Stimulated activated CD8-positive, alpha-beta memory T cell treated with anti-CD3 and anti-CD28 coated beads, Interleukin-2, amount 100 ng/mL, for 1 hour (primary cell): ENCODE measurements at places on chromosomes 5 and 9.

- DNase-seq, result no peak
Measured at GRCh38 chr9:32986971-32987370, 14.5 kb downstream of the APTX start.

- DNase-seq, result no peak
Measured at GRCh38 chr5:6715758-6716628, 2.8 kb downstream of the TENT4A start.

GRCh38 chr9:114157516-114158176 is 2.3 kb downstream of the COL27A1 start:
- no peak for DNase-seq

- DNase-seq, result no peak
Measured at GRCh38 chr5:144032375-144032774, 138.1 kb downstream of the YIPF5 start.

GRCh38 chr5:96945144-96945897 is 9.4 kb downstream of the LNPEP start:
- DNase-seq, result no peak

GRCh38 chr5:143886651-143887638 is 75.0 kb downstream of the HMHB1 start:
- no peak for DNase-seq

GRCh38 chr5:33556330-33557328 is 115.9 kb downstream of the TARS1 start:
- no peak for DNase-seq

DNA sequence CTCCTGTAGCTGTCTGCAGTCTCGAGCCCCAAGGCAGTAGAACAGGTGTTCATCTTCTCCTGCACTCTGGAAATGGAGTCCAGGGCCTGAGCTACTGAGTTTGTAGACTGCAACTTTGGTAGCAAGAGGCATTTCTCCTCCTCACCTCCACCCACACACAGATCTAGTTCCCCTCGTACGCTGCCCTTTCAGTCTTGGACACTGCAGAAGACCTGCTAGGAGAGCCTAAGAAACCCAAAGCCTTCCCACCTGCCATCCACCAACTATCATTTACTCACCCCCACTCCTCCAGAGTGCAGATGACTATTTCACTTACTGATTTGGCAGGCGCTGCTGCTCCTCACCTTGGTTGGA is 59.0 kb downstream of the KCNIP1 start:
- DNase-seq, result no peak

GRCh38 chr5:75951716-75952115 is 131.5 kb upstream of the SV2C start:
- DNase-seq, result no peak

GRCh38 chr5:89179731-89180130 is 296.7 kb upstream of the MEF2C start:
- no peak for DNase-seq

DNA sequence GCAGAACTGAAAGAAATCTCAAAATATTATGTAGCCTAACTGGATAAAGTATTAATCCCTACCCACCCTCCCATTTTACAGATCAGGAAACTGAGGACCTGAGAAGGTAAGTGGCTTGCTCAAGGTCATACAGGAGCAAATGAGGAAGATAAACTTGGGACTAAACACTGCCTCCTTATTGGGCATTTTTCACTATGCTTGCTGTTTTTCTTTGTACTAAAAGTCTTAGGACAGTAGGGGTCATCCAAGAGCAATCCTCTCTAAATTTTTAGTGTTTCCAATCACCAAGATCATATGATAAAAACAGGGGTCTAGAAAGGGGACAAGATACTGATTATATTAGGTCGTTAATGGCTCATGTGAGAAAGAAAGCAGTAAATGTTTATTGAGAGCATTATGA is 80.8 kb downstream of the RORB start:
- DNase-seq, result no peak
